Renal pelvis (tissue), 12 donors: ENCODE measurements at places on chromosomes 1 and 21. TPM values are rescaled to one million over a fixed set of nuclear protein-coding genes. Genes with fewer than 3 reads are reported as not detected.

The C1orf35 gene
- 23.3 TPM for polyA plus RNA-seq

DNA sequence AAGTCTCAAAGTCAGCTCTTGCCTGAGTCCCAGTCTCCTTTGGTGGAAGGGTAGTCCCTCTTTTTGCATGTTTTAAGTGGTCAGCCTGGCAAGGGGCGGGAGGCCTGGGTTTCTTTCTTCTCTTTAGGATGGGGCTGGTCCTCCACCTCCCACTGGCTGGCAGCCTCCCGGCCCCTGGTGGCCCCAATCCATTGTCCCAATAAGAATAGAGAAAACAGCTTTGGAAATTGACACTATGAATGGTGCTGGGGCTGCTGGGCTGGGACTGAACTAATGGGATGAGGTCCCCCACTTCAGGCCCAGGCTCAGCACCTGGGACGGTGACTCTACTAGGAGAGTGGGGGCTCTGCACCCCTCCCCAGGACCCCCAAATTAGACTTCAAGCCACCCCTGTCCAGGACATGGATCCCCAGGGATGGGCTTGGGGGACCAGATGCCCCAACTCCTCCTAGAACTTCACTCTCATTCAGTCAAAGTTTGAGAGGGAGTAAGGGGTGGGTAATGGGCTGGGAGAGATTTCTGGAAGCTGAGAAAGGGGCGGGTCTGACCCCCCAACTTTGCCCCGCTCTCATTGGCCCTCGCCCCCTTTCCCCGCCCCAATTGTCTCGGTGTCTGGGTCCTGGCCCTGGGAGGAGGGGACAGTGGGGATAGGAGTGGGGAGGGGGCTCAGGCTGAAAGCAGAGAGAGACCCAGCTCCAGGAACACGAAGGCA, 18.2 kb downstream of the SLC27A3 start:
- no peak for DNase-seq

The LCE1E gene
- not detected for polyA plus RNA-seq

DNA sequence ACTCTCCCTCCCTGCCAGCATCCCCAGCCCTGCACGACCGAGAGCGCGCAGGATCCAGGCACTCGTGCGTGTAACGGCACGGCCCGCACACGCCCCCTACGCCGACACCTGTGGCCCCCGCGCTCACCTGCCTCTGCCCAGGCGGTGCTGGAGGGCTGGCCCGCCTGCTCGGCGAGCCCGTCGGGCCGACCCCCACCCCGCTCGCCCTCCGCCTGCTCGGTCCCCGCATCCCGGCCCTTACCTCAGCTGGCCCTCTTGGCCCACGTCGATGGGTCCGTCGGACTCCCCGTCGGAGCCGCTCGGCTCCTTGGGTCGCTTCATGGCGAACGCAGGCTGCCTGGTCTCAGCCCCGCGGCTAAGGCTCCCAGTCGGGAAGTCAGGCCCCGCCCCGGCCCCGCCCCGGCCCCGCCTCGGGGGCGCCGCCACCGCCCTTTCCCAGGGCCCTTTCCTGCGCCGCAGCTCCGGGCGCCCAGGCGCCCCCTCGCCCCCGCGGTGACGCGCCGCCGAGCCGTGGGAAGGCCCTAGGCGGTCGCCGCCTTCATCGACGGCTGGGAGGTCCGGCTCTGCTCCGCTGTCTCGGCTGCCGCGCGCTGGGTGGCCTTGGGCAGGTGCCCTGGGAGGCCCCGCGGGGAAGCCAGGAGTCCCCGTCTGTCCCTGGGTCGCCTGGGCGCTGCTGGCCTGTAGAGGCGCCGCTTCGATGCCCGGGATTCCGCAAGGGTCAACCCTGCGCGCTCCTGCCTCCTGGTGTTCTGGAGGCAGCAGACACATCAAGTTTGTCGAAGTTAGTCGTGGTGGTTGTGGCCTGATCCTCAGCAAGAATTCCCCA, at the start of gene HEYL:
TSS of gene HEYL (minus strand) at position 339 of the 826 bp plus-strand sequence. CDS start at position 321, 18 bp downstream.
- peak; percentile 61 for DNase-seq

GRCh38 chr1:51147394-51147793, 45.4 kb downstream of the C1orf185 start:
- DNase-seq, result no peak

DNA sequence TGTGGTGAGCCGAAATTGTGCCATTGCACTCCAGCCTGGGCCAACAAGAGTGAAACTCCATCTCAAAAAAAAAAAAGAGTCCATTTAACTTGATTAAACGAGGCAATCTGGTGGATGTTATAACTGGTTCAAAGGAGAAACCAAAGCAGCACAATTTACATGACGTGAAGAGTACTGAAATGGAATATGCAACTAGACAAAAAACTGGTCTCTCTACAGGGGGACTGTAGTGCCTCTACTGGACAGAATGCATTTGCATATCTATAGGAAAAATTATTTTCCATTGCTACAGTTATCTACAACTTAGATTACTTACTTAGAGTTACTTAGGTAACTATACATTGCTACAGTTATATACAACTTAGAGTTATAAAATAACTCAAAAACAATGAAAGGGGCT, 2.7 kb upstream of the CAPN2 start:
- no peak for DNase-seq

The C1orf115 gene
- 25.6 TPM for polyA plus RNA-seq

DNA sequence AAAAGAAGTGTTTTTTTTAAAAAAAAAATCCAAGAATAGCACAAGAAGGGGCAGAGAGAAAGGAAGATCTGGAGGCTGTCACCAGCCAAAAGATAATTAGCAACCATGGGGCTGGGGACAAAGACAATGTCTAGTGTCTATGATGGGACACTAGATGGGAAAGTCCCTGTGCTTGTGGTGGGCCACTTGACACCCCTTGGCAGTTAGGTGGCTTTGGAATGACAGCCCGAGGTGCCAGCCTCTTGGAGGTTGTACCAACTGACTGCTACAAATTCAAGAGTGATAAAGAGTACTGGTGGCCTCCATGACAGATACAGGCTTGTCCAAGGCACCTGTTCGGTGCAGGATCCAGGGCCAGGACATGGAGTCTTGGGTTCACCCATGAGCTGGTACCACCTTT, 21.6 kb downstream of the ATP2B4 start:
- DNase-seq, result no peak

The TINAGL1 gene
- polyA plus RNA-seq, result 45.5 TPM

The COL24A1 gene
- 2.3 TPM for polyA plus RNA-seq

The DEDD gene
- polyA plus RNA-seq, result 57.8 TPM

The NT5C1A gene
- polyA plus RNA-seq, result 0.21 TPM

DNA sequence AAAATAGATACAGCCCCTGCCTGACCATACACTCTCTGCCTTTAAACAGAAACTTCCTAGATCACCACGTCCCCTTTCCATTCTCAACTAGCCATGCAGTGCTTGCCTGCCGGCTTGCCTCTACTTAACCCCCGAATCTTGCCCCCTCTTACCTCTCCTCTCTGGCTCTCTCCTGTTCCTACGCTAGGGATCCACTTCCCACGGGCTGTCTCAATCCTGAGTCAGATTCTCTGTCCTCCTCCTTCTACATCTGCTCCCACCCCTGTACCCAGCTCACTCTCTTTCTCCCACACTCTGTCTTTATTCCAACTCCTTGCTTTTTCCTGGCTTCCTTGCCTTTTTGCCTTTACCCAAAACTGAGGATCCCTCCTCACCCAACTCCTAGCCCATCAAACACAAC, 29.3 kb downstream of the ATF3 start:
- DNase-seq, result no peak

The KCNA3 gene
- polyA plus RNA-seq, result 0.09 TPM

GRCh38 chr1:159778266-159778665, 2.5 kb upstream of the DUSP23 start:
- no peak for DNase-seq

DNA sequence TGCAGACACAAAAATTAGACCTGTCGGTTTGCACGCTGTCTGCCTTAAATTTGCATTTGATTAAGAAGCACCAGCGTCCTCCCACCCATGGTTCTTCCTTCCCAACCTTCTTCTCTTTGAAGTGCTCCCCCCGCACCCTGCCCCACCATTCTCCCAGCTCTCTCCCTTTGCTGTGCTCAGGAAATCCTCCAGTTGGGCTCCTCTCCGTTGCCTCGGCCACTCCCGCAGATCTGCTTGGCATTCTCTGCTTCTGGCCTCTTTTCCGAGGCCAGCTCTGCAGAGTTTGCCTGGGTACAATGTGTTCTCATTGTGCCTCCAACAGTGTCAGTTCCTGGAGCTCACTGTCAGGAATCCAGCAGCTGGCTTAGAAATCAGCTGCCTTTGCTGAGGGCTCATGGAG, 126.1 kb downstream of the NAV1 start:
- DNase-seq, result no peak

- DNase-seq, result peak; percentile 52
Measured at GRCh38 chr1:35298464-35298863, 30.0 kb downstream of the ZMYM4 start.

The OR6N1 gene
- not detected for polyA plus RNA-seq

DNA sequence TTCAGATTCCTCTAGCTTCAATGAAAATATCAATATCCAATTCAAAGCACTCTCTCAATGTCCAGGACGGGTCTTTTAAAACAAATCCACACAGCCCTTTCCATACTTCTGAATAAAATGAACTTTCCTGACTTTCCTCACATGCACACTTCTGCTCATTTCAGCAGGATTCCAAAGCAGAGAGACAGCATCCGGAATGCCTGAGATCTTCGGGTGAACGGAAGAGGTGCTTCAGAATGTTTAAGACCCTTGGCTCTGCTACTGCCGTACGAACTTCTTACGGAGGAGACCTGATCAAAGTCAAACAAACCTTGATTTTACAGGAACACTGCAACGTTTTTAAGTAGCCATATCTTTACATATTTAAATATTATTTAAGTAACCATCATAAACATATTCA, 245.7 kb downstream of the PTBP2 start:
- DNase-seq, result no peak

The ALG14 gene
- 16.3 TPM for polyA plus RNA-seq

The TMEM240 gene
- 5.0 TPM for polyA plus RNA-seq

DNA sequence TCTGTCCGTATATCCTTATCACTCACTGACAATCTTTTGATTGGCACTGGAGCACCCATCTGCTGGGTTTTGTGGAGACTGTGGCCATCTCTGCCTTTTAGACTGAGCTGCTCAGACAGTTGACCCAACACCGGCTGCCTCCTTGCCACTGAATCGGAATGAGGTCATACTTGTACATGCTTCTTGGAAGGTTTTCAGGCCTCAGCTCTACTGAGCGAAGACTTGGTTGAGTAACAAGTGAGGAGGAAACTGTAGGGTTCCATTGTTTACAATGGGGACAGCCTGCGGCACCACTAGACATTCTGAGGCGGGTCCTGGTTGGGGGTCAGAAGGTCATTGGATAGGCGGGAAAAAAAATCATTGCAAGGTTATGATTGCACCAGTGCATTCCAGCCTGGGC, 320.3 kb downstream of the KIF26B start:
- DNase-seq, result no peak

DNA sequence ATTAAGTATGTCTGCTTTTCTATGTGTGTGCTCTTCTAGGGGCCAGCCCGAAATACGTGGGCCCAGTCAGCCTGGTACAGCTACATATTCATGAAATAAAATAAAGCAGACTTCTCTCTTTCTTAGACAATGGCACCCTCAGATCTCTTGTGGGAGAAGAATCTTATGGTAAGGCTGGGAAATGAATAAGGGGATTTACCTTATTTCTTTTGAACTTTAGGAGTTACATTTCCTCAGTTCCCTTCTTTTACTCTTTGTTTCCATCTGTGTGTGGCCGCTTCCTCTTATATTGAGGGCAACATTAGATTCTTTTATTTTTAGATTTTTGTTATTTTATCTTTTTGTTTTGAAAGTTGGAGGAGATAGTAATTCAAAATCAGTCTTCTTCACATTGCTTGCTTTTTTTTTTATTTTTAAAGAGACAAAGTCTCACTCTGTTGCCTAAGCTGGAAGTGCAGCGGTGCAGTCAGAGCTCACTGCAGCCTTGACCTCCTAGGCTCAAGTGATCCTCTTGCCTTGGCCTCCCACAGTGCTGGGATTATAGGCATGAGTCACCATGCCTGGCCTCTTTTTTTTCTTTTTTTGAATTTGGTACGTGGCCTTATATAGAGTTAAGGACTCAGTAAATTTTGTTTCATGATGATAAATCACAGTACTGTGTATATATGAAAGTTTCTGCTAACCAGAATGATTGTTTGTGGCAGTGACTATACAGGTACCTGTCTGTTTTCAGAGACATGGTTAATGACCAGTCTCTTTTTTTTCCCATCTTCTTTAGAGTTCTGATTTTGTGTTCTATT, 9.1 kb downstream of the LAMC1 start:
- DNase-seq, result no peak

The PLEKHG5 gene
- 25.1 TPM for polyA plus RNA-seq

The KCNJ6 gene
- polyA plus RNA-seq, result 0.30 TPM

The LCE6A gene
- polyA plus RNA-seq, result not detected

The TEX38 gene
- polyA plus RNA-seq, result 0.34 TPM

GRCh38 chr1:167456926-167457325, 61.4 kb downstream of the CD247 start:
- no peak for DNase-seq

The ZNF670 gene
- 7.2 TPM for polyA plus RNA-seq
